ENCODE measurements at places on chromosomes 7 and 10.

DNA sequence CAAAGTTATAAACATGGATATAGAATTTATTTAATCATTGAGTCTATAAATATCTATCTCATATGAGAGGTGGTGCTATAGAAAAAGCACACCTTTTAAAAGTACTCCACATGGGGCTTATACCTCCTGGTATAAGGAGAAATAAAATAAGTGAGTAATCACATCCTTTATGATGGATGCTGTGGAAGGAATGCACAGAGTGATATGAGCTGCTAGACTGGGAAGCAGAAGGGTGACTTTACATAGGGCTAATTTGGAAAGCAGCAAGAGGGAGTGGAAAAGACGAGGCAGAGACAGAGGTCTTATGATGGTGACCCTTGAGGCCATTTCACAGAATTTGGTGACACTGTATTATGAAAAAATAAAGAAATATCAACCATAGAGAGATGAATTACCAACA, 59.4 kb upstream of the AHR start:
- no peak overlapping the region for H3K27ac ChIP-seq
- DNase-seq: no peak

- H3K27ac ChIP-seq: no peak overlapping the region
- no peaks in the 10 kb centered on the region for H3K27me3 ChIP-seq
- peaks cover 8% of the 10 kb centered on the region for H3K36me3 ChIP-seq
- H3K4me1 ChIP-seq: peaks cover 16% of the 10 kb centered on the region
- DNase-seq: no peak
Observed at GRCh38 chr7:75716992-75717626, 21.6 kb downstream of the HIP1 start.

DNA sequence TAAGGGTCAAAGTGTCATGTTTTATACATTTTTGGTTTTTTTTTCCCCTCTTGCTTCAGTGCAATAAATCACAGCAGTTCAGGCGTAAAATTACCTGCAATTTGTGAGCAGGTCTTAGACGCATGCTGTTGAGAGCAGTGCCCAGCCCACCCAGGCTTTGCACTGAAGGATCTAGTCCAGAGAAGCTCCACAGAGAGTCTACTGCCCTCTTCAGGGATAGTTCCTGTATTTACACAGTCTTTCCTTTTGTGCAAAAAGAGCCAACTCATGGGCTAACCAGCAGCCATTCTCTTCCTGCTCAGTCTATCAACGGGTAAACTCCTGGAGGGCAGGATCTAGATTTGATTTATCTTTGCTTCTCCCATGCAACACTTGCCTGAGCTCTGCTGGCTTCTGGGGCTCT, 82.2 kb upstream of the NAMPT start:
- H3K4me1 ChIP-seq: no peaks in the 10 kb centered on the region
- no peaks in the 10 kb centered on the region for H3K36me3 ChIP-seq
- no peaks in the 10 kb centered on the region for H3K27me3 ChIP-seq
- DNase-seq: no peak

DNA sequence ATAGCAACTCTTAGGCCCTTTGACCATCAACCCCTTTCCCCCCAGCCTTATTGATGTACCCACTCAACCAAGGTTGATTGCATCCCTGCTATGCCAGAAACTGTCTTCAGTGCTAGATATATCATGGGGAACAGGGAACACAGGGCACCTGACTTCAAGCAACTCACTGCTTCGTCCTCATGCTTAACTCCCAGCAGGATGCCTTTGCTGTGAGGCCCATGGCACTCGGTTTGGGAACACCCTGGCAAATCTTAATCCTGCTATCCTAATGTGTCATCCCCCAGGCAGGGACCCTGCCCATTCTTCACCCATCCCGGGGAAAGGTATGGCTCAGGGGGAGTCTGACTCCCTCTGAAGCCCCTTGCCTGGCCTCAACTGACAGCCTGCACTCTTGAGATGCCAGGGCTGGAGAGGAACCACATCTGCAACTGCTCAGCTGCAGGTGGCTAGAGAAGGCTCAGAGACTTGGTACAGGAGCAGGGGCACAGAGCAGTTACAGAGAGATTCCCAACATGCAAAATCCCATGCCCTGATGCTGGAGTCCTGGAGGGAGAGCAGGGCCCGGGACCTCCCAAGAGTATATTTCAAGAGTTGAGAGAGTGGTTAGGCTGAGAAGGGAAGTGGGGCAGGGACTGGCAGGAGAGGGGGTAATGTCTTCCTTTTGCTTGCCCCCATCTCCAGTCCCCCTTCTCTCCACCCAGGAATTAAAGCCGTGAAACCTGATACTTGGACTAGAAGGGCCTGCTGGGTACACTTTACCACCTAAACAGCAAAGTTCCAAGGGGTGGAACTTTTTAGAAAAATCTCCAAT, 2.4 kb upstream of the UNC5B start:
- H3K4me1 ChIP-seq: peaks cover 6% of the 10 kb centered on the region
- no peaks in the 10 kb centered on the region for H3K36me3 ChIP-seq
- H3K27me3 ChIP-seq: peaks cover 71% of the 10 kb centered on the region
- DNase-seq: no peak
- H3K4me3 ChIP-seq: no peak overlapping the region

All from naive B cell (primary cell).